ENCODE measurements at places on chromosomes 16 and 17.

- ATAC-seq, result no peak
Measured at GRCh38 chr16:55273959-55274358, 50.0 kb upstream of the IRX6 start.

DNA sequence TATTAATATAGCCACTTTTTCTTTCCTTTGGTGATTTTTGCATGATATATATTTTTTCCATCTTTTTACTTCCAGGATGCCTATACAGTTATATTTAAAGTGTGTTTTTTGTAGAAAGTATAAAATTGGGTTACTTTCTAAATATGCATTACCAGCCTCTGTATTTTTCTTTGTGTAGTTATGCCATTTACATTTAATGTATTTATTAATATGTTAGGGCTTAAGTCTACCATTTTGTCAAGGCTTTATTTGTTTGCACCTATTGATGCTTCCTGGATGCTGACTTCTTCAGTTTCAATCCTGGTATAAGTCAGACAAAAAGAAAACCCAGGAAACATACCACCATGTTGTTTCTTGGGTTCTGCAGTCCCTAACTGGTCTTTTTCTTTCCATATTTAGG lies 911.1 kb upstream of the GOT2 start:
- no peak for ATAC-seq

DNA sequence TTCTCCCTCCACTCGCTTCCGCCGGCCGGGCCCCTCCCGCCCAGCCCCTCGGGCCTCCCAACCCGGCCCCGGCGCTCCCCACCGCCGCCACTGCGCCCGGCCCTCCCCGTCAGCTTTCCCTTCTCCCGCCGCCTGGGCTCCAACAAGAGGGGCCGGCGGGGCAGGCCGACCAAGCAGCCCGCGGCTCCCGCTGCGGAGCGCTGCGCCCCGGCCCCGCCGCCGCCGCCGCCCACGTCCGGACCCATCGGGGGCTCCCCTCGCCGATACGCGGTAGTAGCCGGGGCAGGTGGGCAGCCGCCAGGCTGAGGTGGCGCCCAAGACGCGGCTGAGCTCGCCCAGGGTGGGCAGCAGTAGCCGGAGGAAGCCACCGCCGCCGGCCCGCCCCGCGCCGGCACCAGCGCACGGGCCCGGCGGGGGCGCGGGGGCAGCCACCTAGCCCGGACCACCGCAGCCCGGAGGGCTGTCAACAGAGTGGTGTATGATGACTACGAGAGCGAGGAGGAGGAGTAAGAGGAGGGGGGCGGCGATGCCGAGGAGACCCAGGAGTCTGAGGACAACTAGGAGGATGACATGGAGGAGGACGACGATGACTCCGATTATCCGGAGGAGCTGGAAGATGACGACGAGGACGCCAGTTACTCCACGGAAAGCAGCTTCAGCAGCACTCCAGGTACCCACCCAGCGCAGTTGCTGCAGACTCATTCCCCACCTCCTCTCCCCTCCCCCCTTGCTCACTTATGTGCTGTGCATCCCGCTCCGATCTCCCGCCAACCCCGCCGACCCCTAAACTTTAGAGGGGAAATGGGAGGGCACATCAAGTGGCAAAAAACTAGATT lies 498 bp downstream of the LRRC37B start:
- ATAC-seq, result peak; percentile 55

- no peak for ATAC-seq
Measured at GRCh38 chr16:85916141-85916890, 17.4 kb downstream of the IRF8 start.

GRCh38 chr16:27805828-27806351 lies 255.9 kb downstream of the KATNIP start:
- ATAC-seq, result no peak

- ATAC-seq, result no peak
Measured at GRCh38 chr17:42276609-42277341, 584 bp upstream of the STAT5B start.

DNA sequence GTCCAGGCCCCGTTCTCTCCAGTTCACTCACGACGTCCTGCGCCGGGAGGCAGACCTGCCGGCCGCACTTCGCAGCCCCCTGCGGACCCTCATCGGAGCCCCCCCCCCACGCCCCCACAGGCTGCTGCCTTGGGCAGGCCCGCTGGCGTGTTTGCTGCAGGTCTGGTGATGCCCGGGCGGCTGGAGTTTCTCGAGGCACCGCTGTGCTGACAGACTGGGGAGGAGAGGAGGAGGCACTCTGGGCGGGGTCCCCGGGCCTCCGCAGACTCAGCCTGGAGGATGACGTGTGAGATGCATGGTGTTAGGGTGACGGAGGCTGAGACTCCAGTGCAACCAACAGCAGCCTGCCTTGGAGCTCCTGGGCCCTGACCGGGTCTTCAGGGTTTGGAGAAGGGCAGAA lies 24.1 kb downstream of the BAIAP2 start:
- ATAC-seq, result no peak

GRCh38 chr16:66961914-66962313 lies 848 bp downstream of the CES3 start:
- no peak for ATAC-seq

DNA sequence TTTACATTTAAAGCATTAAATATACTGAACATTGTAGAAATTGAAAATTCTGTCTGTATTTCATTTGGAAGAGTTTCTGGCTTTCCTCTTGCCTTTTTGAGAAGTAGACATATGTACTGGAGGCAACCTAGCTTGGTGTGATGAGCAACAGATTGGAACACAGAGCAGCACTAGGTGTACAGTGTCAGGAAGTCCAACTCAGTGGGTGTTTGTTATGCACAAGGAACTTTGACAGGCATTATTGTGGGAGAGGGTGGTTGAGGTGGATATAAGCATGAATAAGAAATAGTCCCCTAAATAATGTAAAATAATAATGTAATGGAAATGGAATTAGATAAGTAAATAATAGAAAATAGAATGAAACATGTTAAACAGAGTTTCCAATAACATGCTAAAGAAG lies 58.1 kb downstream of the PPM1E start:
- no peak for ATAC-seq

DNA sequence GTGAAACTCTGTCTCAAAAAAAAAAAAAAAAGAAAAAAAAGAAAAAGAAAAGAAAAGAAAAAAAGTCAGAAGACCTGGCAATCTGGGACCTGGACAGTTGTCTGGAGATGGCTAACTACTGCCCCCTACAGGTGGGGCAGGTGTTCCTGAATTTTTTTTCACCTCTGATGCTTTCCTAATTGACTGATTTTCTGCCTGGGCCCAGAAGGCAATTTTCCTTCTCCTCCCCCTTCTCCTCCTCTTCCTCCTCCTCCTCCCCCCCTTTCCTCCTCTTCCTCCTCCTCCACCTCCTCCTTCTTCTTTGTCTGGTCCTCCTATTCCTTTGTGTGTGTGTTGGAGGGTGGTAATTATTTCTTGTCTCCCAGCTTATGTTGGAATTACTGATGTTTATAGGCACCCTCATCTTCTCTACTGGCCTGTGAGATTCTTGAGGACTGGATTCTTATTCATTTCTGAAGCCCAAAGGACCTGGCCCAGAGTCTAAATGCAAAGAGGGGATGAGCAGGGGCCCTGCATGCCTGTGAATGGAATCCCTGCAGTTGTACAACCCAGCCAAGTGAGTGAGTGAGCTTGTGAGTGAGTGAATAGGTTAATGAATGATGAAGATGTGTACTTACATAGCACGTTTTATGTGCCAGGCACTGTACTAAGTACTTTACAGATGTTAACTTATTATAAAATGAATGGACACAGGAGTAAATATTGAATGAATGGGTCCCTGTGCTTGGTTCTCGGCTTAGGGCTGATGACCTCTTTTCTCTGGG lies 26.9 kb downstream of the IRX5 start:
- ATAC-seq, result no peak

GRCh38 chr17:33154869-33155455 lies 138.1 kb downstream of the ASIC2 start:
- ATAC-seq, result no peak
